NK-92 treated with Interleukin-12 subunit alpha and Interleukin-12 subunit beta, amount 100 ng/mL, for 24 hours (cell line): ENCODE measurements at places on chromosomes 6 and 20.

GRCh38 chr6:90160013-90160412 lies 136.6 kb downstream of the BACH2 start:
- DNase-seq = no peak

- no peak for DNase-seq
Observed at GRCh38 chr6:64713175-64713574, 993.9 kb downstream of the EYS start.

GRCh38 chr20:25197870-25198190 lies 2.3 kb downstream of the ENTPD6 start:
- DNase-seq = no peak

DNA sequence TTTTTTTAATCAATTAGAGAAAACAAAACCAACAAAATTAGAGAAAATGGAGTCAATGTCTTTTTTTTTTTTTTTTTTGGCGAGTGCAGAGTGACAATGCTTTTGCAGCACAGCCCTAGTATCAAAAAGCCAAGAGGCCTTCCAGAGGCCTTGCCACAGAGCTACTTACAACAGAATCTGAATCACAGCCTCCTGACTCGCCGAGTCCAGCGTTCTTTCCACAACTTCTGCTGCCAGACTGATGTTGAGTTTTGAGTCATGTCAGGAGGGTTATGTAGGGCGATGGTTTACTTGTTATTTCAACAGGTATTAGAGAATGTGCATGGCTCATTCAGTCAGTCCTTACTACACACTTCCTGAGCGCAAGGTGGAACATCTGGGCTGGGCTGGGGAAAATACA lies 88.6 kb downstream of the FNDC1 start:
- no peak for DNase-seq

DNA sequence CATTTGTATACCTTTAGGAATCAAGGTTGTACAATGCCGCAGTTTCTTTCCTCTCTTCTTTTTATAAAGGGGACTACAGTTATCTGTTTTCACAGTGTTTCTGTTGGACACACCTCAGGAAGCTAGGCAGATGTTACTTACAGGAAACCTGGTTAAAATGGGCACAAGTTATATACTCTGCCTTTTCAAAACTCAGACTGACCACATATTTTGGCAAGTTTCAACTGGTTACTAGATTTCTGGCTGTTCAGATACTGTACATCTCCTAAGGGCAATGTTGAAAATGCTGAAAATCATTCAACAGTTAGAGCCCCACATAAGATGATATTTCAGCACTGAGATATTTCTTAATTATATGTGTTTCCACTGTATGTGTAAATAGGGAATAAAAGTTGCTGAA lies 92.5 kb upstream of the SLC35B3 start:
- DNase-seq = no peak

DNA sequence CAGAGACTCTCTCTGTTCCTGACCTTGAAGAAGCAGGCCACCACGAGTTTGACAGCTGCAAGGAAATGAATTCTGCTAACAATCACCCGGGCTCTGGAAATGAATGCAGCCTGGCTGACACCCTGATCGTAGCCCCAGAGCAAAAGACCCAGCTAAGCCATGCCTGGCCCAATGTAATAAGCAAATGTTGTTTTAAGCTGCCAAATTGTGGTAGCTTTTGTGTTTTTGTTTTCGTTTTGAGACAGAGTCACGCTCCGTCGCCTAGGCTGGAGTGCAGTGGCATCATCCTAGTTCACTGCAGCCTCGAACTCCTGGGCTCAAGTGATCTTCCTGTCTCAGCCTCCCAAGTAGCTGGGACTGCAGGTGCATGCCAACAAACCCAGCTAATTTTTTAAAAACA lies 3.3 kb upstream of the OXT start:
- DNase-seq = no peak

- no peak for DNase-seq
Observed at GRCh38 chr6:74170118-74170517, 474.1 kb downstream of the CD109 start.

DNA sequence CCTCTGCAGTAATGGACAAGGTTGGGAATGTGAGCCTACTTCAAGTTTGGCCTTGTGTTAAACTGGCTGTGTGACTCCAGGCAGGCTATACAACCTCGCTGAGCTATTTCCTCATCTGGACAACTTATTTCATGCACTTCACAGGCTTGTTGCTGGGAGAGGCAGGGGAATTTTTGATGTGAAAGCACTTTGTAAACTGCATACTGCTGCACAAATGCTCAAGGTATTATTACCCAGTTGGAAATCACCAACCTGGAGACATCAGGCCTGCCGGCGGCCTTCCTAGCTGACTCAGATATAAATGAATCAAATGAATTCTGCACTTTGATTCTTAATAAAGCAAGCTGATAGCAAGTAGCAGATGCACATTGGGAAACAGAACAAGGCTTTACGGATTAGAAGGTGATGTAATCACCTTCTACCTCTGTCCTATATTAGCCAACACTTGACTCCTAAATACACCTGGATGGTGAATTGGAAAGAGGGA lies 10.1 kb downstream of the JARID2 start:
- DNase-seq = no peak

- no peak for DNase-seq
Observed at GRCh38 chr20:37189416-37190016, 10.2 kb upstream of the MROH8 start.

- no peak for DNase-seq
Observed at GRCh38 chr20:34260208-34260942, 19.2 kb downstream of the ASIP start.

- no peak for DNase-seq
Observed at GRCh38 chr20:37920679-37921322, 17.9 kb downstream of the VSTM2L start.
